ENCODE measurements at places on chromosomes 13 and 19.
A peak's percentile ranks its signal among the peaks of the same experiment; 100 is the strongest.

- DNase-seq = no peak
Measured at GRCh38 chr13:79522583-79522982, 41.6 kb downstream of the NDFIP2 start.

GRCh38 chr19:18153556-18154134 lies 682 bp downstream of the PIK3R2 start:
- DNase-seq = no peak

DNA sequence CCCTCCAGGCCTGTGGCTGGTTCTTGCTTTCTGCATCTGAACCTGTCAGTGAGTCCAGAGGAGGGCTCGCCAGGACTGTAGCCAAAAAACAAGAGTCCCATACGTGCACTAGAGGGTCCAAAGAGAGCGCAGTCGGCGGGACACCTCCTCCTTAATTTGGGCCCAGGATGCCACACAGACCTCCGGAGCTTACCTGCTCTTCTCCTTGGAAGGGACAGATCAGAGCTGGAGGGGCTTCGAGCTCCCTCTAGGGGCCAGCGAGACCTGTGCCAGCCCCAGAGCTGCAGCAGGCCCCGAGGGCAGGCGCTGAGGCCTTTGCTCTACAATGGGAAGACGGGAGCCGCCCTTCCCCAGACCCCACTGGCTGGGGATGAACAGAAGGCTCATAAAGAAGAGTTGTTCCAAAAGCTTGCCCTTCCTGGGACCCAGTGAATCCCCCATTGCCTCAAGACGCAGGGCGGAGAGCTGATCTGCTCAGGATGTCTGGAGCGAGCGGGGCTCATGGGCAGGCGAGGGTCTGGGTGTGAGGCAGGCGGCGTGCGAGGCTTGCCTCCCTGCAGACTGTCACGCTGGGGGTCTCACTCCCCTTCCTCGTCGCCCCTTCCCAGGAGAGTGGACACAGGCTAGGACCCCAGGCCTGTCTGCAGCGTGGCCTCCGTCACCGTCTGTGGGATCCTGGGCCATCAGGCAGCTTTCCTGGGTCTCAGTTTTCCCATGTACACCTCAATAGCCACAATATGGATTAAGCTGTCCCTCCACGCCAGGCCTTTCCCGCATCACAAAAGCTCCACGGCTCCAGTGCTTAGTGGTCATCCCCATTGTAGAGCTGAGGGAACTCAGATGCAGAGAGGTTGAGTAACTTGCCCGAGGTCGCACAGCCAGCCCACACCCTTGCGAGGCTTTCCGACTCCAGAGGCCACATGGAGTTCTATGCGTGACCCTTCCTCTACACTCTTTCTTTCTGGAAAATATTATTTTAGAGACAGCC lies 46.9 kb upstream of the VSTM2B start:
- DNase-seq = no peak

DNA sequence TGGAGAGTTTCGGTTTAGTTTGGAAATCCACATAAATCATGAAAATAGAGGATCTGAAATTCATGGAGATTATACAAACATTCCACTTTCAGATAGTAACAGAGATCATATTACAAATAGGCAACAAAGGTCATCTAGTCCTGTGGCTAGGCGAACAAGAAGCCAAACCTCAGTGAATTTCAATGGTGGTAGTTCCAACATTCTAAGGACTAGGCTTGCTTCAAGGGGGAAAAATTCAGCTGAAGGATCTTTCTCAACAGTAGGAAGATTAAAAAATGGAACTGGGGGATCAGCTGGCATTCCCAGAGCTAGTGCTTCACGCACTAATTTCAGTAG lies 47.0 kb downstream of the FOXO1 start:
- no peak for DNase-seq

DNA sequence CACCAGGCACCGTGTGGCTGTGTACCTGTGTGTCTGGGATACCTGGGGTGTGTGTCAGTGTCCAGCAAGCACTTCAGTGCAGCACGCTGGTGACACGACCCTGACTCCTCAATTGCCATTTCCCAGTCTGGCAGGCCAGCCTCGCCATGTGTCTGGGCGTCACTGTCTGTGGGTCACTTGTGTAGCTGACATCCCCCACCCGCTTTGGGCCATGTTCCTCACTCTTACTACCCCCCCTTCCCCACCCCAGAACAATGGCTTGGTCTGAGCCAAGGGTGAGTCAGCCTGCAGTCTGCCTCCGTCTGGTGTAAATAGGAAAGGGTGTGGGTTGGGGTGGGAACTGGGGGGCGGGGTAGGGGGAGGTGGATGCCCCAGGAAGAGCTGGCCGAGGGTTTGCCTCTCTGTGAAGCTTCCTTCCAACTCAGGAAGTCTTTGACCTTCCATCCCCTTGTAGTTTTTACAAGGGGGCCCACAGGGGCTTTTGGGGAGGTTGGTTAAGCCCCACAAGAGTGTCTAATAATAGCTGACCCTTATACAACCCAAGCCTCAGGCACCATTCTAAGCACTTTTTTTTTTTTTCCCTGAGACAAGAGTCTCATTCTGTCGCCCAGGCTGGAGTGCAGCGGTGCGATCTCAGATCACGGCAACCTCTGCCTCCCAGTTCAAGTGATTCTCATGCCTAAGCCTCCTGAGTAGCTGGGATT lies 17.6 kb downstream of the NOVA2 start:
- DNase-seq = no peak

DNA sequence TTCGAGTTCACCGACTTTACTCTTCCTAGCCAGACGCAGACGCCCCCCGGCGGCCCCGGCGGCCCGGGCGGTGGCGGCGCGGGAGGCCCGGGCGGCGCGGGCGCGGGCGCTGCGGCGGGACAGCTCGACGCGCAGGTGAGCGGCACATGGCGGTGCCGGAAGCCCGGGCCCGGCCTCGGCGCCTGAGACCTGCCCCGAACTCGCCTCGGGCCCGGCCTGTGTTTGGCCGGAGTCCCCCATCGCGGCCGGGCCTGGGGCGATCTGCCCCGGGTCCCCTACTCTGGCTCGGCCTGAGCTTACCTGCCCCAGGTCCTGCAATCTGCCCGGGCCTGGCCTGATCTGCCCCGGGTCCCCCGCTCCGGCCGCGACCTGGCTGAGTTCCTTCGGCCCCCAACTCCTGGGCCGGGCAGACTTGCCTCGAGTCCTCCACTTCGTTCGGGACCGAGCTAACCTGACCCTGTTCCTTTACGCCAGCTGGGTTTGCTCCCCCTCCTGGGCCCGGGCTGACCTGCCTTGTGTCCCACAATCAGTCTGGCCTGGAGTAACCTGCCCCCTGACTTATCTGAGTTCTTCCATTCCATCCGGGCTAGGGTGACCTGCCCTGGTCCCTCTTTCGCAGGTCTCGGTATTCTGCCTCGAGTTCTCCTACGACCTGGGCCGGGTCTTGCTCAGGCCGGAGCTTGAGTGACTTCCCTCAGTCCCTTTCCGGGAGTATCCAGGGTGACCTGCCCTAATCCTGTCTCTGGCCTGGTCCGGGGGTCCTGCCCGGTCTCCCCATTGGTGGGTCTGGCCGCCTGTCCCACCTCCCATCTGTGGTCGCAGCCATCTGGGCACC lies 764 bp downstream of the UPF1 start:
- DNase-seq = no peak

- DNase-seq = no peak
Measured at GRCh38 chr19:47741544-47742140, 3.7 kb upstream of the NOP53 start.

- DNase-seq = no peak
Measured at GRCh38 chr13:43776501-43777079, 10.2 kb downstream of the ENOX1 start.

DNA sequence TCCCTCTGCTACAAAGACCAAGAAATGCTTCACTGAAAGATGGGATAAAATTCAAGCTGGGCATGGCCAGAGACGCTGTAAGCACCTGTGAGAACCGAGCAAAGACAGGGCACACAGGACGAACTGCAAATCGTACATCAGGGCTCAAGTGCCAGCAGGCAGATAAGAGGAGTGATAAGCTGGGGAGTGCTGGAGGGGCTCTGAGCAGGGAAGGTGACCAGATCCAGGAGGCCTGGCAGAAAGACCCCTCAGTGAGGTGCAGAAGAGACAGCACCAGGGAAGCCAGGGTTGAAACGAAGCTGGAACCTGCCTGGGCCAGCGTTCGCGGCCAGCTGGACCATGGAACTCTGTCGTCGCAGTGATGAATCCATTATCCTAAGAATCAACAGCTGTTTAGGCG lies 10.2 kb downstream of the RAB20 start:
- no peak for DNase-seq

DNA sequence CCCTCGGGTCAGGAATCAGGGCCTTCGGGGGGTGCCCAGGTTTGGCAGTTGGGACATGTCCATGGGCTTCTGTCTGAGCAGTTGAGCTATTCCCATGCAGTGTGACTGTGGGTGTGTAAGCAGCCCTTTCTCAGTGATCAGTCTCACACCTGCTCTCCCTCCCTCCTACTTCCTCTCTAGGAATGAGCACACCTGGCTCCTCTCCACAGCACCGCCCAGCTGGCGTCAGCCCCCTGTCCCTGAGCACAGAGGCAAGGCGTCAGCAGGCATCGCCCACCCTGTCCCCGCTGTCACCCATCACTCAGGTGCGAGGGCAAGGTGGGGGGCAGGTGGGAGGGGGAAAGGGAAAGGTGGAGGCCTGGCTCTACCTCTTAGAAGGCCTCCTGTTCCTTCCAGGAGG lies 25.9 kb downstream of the COMP start:
- DNase-seq = no peak

DNA sequence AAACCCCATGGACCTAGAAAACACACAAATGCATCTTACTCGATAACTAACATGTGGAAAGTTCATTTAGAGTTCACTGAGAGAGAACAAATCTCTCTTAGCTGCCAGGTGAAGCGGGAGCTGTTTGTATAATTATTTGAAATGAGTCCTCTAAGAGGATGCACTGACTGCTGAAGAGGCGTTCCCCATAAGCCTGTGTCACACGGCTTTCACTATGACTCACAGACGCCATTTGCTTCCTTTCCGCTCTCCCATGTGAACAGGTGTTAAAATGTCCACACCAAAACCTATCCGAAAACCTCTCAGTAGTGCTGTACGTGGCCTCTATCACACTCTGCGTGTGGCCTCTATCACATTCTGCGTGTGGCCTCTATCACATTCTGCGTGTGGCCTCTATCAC lies 101.8 kb downstream of the SOX1 start:
- DNase-seq = no peak

GRCh38 chr19:39070888-39071287 lies 13.3 kb upstream of the ACP7 start:
- no peak for DNase-seq

DNA sequence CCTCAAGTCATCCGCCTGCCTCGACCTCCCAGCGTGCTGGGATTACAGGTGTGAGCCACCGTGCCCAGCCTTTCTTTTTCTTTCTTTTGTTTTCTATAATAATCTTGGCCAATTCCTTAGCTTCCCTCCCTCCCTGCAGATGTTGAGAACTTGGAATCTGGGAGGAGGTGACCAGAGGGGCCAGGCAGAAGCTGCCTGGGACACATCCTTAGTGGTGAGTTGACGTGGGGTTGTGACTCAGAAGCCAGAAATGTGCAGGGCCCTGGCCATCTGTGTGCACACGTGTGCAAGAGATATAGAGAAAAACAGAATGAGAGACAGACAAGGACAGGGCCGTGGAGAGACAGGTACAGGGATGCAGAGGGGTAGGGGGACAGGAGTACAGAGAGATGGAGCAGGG lies 154.3 kb downstream of the SIPA1L3 start:
- peak; percentile 23 for DNase-seq

GRCh38 chr19:4713384-4713951 lies 10.2 kb downstream of the DPP9 start:
- no peak for DNase-seq

- no peak for DNase-seq
Measured at GRCh38 chr13:26663791-26664190, 96.8 kb downstream of the GPR12 start.

GRCh38 chr19:41305927-41306793 lies 3.8 kb upstream of the CCDC97 start:
- DNase-seq = no peak

DNA sequence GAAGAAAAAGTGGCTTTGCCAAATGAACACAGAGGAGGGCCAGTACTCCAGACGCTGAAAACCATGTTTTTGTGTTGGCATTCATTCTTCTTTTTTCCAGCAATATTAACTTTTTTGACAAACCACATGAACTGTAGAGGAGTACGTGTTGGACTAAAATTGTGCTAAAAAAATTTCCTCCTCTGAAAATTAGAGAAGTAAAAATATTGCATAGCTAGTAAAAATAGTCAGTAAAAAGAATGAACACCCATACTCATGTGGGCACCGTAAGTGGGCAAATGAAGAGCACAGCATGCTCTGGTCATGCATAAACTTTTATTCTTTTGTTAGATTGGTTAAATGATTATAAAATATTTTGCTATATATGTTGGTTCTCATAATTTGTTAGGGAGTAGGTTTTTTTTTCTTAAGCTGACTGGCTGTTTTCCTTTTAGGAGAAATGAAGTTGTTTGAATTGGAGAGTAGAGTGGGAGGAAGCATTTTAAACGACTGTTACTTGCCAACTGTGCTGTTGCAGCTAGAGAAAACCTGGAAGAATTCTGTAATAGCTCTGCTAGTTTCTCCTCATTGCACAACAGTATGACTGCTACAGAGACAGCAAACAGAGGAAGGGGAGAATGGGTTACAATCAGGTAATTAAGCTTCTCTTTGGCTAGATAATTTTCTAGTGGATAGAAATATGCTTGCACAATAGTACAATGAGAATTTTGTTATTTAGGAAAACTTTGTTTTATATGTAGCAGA lies 222.4 kb downstream of the KCTD12 start:
- DNase-seq = no peak

GRCh38 chr19:39328046-39328705 lies 7.5 kb upstream of the LRFN1 start:
- DNase-seq = no peak

DNA sequence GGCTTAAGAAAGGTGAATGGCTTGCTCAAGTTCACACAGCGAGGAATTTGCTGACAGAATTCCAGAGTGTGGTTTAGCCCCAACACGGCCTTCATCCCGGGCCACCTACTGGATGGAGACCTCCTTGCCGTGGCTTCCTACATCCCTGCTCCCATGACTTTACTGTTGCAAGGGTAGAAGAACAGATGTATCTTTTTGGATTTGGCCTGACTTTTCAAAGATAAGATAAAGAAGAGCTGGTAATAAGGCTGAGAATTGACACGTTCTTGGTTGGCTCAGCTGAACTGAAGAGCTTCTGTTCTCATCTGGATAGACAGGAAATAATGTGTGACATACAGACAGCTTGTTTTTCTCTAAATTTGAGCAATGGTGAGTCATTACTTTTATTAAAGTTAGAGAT lies 113.1 kb downstream of the KLF5 start:
- DNase-seq = no peak

DNA sequence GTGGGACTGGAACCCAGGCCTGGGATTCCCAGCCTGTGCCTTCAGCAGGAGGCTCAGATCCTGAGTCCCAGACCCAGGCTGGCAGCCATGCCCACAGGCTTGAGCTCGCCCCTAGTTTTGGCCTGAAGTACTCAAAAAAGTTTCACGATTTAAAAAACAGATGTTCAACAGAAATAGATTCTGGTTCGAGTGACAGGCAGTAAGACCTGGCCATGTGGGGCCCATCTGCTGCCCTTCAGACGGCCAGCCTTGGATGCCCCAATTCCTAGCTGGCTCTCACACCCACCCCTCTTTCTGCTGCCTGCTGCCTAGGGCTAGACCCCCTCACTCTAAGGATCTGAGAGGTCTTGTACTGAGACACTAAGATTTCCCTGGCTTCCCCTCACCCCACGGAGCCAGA lies 2.8 kb upstream of the DMPK start:
- DNase-seq = peak; percentile 76

Data from DMS 273 treated with DMSO at 0.1 percent for 48 hours (cell line).